Activated CD8-positive, alpha-beta memory T cell treated with anti-CD3 and anti-CD28 coated beads, Interleukin-2, amount 50 U/mL, for 4 hours (primary cell): ENCODE measurements at places on chromosomes 5 and 9.
A peak's percentile ranks its signal among the peaks of the same experiment; 100 is the strongest.

GRCh38 chr9:97075289-97075985, 36.5 kb upstream of the CTSV start:
- DNase-seq = no peak

DNA sequence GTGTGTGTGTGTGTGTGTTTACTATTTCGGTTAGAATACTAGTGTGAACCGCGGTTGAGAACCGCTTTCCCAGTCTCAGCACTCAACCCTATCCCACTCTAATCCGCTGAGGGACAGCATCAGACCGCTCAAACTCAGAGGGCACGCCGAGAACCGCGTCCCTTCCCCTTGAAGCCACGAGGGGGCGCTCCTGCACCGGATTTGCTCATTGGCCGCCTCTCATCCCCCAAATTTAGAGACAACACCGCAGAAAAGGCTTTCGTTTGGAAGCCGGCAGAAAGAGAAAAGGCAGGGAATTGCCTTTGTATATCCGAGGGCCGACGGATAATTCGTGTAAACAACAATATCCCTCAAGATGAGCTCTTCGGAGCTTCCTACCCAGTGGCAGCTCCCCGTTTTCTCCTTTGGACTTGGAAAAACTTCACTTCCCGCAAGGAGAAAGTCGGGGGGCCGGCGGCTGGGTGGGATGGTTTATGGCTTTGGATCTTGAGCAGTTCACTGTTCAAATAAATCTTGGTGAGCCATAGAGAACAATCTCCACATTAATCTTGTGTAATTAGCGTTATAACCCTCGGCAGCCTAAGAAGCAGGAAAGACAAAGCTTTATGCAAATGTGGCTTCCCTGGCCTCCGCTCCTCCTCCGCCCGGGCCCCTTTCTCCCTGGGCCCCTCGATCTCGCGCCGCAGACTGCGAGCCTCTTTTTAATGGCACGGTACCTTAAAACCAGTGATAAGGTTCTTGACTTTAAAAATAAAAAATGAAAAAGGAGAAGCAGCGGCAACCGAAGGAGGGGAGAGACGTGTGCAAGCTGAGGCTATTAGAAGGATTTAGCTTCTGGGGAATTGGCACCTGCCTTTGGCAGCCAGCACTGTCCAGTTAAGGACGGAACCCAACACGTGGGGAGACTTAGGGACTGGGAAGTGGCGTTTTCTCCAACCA, 296.8 kb downstream of the PARP8 start:
- DNase-seq = peak; percentile 50

GRCh38 chr5:97297063-97297703, 114.1 kb upstream of the RIOK2 start:
- no peak for DNase-seq

DNA sequence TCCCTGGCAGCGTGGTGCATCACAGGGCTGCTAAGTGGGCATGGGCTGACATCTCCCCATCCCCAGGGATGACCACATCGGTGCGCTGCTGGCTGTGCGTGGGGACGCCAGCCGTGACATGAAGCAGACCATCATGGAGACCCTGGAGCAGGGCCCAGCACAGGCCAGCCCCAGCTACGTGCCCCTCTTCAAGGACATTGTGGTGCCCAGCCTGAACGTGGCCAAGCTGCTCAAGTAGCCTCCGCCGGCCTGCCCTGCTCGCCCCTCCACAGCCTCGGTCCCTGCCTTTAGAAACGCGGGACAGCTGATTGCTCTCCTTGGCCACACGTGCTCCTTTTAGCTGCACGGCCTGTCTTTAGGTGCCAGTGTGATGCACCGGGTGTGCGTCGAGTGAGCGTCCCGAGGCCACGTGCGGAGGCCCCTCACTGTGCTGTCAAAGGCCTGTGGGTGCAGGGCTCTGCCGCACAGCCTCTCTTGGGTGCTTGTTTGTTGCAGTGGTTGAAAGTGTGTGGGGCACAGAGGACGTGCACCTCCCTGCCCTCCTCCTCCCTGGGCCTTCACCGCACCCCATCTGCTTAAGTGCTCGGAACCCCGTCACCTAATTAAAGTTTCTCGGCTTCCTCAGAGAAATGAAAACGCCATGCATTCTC, 23.8 kb downstream of the EXOC3 start:
- peak; percentile 12 for DNase-seq

- DNase-seq = peak; percentile 8
These were observed 9.2 kb upstream of the CXXC5 start for GRCh38 chr5:139638736-139639618.

DNA sequence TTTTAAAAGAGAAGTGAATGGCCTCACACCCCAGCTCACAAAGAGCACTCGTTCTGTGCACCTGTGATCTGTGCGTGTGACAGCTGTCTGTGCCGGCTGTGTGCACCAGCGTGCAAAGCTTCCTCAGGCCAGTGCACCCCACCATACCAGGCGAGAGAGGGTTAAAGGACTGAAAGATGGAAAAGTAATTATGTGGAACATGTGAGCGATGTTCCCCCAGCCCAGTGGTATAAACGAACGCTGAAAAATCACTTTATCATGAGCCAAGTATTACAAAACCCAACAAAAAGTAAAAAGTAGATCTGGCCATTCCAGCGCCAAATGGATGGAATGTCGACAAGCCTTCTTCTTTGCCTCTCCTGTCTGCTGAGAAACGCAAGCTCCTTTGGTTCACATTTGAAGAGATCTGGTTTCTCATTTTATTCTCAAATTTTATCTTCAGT, 53.7 kb downstream of the IPPK start:
- DNase-seq = no peak

DNA sequence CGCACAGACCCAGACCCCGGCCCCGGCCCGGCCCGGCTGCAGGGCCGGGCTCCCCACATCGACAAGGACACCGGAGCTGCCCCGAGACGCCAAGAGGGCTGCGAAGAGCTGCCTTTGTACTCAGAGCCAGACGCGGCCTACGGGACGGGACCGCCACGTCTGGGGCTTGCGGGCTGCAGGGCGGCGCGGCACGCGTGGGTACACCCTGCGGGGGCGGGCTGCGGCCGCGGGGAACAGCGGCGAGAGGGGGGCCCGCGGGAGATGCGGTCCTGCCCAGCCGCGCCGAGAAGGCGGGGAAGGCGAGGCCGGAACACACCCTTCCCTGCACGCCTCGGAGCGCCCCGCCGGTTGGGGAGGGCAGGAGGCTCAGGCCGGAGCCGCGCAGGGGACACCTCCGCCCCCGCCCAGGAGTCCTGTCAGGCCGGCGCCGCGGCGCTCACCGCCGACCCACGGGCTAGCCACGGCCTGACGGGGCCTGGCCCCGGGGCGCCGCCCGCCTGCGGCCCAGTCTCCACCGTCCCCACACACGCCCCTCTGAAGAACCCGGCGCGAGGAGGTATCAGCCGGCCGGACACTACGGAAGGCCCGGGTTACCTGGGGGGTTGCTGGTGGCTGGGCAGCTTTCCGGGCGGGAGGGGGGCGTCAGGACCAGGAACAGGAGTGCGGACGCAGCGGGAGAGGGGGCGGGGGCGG, 478 bp downstream of the RAB14 start:
- DNase-seq = peak; percentile 58

- DNase-seq = no peak
These were observed 15.7 kb upstream of the FNIP1 start for GRCh38 chr5:131812371-131813160.

GRCh38 chr9:20552874-20553557, 69.3 kb downstream of the MLLT3 start:
- DNase-seq = no peak

GRCh38 chr5:135626636-135627035, 47.8 kb upstream of the CXCL14 start:
- no peak for DNase-seq

- DNase-seq = peak; percentile 17
These were observed 430 bp upstream of the MSH3 start for GRCh38 chr5:80654054-80654390.

DNA sequence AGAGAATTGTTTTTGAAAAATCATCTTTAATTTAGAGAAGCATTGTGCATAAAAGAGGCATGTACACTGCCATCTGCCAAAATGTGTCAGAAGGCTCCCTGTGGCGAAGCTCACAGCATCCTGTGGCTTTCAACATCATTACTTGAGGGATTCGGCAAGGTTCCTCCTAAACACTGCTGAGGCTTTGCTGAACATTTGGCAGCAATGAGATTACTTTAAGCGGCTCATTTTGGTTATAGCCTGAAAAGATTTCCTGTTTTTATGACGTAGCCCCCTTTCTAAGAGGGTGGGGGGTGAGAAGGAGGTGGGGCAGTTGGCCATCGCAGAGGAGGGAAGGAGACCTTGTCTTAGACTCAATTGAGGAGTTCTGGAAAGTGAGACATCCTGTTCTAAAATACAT, 469.4 kb downstream of the RASEF start:
- no peak for DNase-seq

GRCh38 chr5:115641948-115642347, 16.1 kb upstream of the TMED7 start:
- DNase-seq = no peak

DNA sequence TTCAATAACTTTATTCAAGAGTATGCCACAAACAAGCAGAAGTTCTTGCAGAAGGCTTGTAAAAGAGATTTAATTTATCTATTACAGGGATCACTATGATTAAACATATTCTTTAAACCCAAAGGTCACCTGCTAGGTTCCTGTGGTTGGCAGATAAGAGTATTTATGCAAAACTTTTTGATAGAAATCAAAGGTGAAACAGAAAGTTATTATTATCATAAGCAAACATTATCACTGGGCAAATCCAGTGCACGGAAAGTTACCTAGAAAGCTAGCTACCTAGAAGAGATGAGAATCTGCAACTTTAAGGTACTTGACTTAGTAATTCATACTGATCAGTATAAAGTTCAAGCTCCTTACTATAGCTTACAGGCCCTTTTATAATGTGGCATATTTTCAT, 3.2 kb downstream of the STARD4 start:
- no peak for DNase-seq

GRCh38 chr9:35689542-35690293, at the start of gene TPM2:
TPM2 (minus strand) TSS chr9:35689925; CDS start chr9:35689817, 108 bp downstream.
- DNase-seq = no peak

DNA sequence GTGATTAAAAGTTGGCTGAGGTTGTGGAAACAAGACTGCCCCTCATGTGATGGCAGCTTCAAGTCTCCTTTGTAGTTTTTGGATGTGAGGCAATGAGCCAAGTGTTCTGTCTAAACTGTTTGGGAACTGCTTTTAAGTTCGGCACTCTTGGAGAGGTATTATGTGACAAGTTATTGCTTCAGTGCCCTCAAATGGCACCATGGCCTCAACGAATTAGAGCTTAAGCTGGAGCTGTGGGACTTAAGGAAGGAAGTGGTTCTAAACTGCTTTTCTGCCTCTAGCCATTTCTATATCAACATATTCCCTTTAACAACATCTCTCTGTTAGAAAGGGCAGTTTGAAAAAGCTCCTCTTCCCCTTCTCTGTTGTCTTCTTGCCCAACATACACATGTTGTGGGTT, 227.7 kb downstream of the RFK start:
- DNase-seq = no peak

GRCh38 chr5:131996210-131997025, 15.0 kb downstream of the ACSL6 start:
- DNase-seq = no peak

GRCh38 chr5:9335754-9336495, 209.9 kb downstream of the SEMA5A start:
- no peak for DNase-seq

- no peak for DNase-seq
These were observed 5.4 kb upstream of the FOXB2 start for GRCh38 chr9:77013932-77014596.

- no peak for DNase-seq
These were observed 52.4 kb downstream of the ANKH start for GRCh38 chr5:14818931-14819790.

DNA sequence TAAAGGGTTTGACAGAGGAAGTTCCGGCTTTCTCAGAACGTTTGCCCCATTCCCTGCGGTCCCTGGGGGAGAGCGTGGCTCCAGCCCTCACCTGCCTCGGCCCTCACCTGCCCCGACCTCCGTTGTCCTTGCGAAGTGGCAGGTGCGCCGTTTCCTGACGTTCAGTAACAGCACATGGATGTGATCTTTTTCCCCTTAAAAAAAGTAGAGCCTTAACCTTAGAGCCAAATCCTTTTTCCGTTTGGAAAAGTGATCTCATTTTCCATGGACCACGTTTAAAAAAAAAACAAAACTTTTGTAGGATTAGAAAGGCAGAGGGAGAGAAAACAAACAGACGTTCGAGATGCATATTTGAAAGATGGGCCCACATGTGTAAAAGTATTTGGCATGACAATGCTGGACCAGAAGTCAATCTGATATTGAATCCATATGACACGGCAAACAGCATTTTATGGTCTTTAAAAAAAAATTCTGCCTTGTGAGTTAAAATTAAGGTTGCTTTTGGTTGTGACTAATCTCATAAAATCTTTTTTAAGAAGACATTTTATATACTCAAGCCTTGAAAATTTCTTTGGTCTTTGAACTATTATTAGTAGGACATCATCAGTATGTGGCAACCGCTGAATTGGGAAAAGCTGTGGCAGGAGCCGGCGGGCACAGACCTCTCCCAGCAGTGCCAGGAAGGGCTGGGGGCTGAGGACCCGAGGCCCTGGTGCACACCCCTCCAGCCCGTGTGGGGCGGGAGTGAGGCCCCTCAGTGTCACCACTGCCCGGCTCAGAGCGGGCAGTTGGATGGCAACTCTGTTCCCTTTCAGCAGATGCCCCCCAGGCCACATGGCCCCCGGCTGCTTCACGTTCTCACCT, 42.5 kb upstream of the EXOC3 start:
- DNase-seq = no peak

GRCh38 chr5:112978836-112979235, 2.2 kb downstream of the DCP2 start:
- DNase-seq = no peak

DNA sequence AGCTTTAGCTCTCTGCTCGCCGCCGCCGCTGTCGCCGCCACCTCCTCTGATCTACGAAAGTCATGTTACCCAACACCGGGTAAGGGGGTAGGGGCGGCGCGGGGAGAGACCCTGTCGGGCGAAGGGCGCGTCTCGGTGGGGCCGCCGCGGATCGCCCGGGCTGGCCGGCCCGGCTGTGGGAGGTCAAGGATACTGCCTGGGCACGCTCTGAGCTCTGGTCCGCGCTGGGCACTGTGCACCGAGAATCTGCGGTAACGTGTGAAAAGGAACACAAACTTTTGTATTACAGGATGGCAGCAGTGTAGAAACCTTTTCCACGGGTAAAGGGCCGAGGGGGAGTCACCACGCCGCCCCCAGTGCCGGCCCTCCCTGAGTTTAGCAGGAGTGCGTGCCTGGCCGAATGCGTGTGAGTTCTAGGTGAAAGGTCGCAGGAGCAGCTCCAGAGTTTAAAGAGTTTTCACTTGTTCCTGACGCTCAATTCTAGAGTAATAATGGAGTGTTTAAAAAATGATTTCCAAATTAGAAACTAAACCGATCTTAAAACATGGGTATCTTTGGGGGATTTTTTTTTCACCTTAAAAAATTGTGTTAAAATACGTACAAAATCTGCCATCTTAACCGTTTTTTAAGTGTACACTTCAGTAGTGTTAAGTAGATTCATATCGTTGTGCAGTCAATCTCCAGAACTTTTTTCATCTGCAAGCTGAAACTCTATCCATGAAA, at the start of gene HSDL2:
TSS of gene HSDL2 (plus strand) at position 7 of the 723 bp plus-strand sequence. CDS start at position 63, 56 bp downstream.
- DNase-seq = no peak

DNA sequence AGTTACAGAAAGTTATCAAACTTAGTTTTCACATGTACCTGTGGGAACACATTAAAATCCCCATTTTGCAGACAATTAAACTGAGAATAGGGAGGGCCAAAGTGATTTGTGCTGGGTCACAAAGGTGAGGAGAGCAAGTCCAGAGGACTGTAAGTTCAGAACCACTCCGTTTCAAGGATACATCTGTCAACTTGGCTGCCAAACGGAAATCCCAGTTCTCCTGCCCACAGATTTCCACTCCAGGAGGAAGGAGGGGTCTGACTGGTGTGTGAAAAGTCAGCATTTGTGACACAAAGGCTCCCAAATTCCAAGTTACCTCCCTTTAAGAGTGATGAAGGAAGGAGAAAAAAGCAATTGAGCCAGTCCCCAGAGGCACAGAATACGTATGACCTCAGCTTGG, 42.3 kb downstream of the PRELID2 start:
- DNase-seq = no peak

GRCh38 chr9:86280580-86280979, 1.8 kb downstream of the ISCA1 start:
- DNase-seq = no peak
